GM20000 (cell line): ENCODE measurements at places on chromosomes 16 and 17.

GRCh38 chr17:57965521-57966160 is 10.4 kb upstream of the CUEDC1 start:
- no peak for DNase-seq

DNA sequence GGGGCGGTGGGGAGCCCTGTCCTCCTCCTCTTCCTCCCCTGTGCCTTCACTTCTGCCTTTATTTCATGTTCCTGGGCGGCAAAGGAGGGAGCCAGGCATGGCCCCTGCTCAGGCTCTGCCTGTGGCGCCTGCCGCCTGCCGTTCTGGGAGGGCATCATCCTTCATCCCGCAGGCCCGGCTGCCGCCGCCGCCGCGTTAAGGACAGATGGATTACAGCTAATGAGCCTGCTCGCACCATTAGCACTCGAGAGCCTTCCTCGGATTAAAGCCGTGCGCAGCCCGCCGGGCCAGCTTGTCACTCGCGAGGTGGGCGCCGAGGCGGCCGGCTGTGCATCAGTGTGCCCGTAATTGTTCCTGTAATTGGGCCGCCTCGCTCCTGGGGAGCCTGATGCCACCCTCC is 127.7 kb upstream of the GSE1 start:
- no peak for DNase-seq

- no peak for DNase-seq
Measured at GRCh38 chr17:19567216-19568015, 33.8 kb downstream of the SLC47A1 start.

GRCh38 chr17:64315032-64315490 is 52.0 kb upstream of the TEX2 start:
- no peak for DNase-seq

- DNase-seq = no peak
Measured at GRCh38 chr16:76835339-76835738, 355.7 kb upstream of the MON1B start.

- DNase-seq = no peak
Measured at GRCh38 chr16:51719376-51719775, 568.3 kb upstream of the SALL1 start.

- DNase-seq = no peak
Measured at GRCh38 chr16:56419740-56420548, 5.4 kb downstream of the AMFR start.

- DNase-seq = no peak
Measured at GRCh38 chr16:78368121-78369102, 269.0 kb downstream of the WWOX start.

GRCh38 chr16:17556276-17557052 is 85.7 kb upstream of the XYLT1 start:
- peak; percentile 41 for DNase-seq

DNA sequence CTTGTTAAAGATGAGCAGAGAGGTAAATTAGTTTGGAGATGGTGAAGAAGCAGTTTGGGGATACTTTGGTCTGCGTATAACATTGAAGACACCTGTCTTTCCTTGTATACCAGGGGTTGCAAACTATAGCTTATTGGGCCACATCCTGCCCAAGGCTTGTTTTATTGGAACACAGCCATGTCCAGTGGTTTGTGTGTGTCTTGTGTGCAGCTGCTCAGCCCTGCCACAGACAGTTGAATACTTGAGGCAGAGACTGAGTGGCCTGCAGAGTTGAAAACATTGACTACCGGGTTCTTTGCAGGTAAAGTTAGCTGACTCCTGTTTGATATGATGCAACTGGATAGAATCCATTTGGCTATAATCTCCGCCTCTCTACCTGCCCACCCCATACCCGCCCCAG is 224.4 kb downstream of the PRKCA start:
- DNase-seq = no peak

- DNase-seq = no peak
Measured at GRCh38 chr16:13909872-13910303, 10.1 kb upstream of the ERCC4 start.

DNA sequence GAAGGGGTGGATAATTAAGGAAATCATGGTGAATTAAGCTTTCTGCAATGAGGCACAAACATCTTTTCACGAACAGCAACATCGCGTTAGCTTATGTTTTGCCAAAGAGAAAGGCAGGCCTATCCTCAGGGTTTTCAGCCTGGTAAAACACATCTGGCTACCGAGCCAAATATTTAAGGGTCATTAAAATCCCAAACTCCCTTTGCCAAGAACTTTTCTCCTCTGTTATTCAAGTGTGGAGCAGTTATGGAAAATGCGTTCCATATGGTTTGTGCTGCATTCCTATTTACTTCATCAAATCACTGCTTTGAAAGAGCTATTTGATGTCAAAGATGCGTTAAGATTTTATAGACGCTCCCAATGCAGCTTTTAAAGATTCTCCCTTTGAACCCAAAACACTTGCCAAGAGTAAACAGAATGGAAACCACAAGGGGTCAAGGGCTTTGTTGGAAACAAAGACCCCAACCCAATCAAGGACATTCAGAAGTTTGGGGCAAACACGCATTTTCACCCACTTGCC is 308.3 kb upstream of the CDH5 start:
- DNase-seq = no peak

- DNase-seq = no peak
Measured at GRCh38 chr16:81567987-81568748, 123.6 kb downstream of the CMIP start.

DNA sequence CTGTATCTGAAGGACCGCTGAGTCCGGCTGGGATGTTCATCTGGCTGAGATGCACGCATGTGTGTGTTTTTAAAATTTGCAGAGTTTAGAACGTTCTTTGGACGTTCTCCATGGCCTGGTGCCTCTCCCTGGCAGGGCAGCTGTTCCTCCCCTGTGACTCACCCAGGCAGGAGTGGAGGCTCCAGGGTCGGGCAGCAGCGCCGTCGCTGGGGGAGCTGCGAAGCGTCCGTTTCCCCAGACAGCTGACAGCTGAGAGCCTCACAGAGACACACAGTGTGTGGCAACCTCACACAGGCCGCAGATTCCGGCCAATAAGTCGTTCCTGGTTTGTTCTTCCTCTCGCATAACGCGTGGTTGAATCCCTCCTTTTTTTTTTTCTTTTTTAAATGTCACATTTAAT is 80.6 kb downstream of the OR1D5 start:
- no peak for DNase-seq

GRCh38 chr16:75061669-75062068 is 54.9 kb downstream of the LDHD start:
- no peak for DNase-seq

DNA sequence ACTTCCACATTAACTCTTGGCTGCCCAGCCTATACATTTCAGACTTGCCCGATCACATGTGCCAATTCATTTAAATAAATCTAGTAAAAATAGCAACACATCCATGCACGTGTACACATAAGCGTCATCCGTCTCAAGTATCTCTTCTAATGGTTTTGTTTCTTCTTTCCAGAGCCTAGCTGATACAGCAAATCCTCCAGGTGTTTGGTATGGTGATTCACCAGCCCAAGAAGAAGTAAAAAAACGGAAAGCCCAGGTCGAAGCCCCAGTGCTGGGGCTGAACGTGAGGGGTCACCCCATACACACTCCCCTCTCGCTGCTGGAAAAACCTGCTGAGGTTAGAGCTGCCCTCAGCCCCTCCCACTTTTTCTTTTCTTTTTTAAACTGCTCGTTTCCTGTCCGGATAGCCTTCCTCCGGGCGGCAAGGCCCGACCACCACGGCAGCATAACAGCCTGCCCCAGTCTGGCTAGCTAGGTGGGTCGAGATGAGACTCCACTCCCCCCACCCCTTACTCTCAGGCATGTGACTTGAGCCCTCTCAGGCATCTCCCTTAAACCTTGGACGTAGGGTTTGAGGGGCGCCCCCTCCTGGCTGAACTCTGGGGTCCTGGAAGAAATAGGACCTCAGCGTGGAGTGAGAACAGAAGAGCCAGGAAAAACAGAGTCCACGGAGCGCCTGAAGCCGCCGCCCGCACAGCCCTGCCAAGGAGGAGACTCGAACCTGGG is 13.9 kb upstream of the OR1F1 start:
- peak; percentile 65 for DNase-seq

- no peak for DNase-seq
Measured at GRCh38 chr16:85604145-85604705, 8.9 kb upstream of the GSE1 start.

- DNase-seq = no peak
Measured at GRCh38 chr17:35001549-35001948, 21.2 kb downstream of the LIG3 start.

DNA sequence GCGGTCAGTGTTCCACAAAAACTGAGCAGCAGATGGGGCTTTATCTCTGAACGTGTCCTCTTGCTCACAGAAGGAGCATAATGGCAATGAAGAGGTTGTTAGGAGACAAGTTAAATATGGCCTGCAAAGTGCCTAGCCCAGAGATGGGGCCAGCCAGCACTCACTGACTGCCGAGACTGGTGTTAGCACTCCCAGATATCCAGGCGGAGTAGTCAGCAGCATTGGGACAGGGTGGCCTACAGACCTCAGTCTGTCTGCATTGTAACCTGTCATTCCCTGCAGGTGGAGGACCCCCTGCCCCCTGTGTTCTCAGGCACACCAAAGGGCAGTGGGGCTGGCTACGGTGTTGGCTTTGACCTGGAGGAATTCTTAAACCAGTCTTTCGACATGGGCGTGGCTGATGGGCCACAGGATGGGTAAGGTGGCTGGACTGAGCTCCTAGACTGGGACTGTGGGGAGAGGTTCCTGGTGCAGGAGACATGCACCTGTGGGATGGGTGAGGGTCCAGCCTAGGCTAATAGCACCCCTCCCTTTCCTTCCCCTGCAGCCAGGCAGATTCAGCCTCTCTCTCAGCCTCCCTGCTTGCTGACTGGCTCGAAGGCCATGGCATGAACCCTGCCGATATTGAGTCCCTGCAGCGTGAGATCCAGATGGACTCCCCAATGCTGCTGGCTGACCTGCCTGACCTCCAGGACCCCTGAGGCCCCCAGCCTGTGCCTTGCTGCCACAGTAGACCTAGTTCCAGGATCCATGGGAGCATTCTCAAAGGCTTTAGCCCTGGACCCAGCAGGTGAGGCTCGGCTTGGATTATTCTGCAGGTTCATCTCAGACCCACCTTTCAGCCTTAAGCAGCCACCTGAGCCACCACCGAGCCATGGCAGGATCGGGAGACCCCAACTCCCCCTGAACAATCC is 4.2 kb downstream of the MFAP4 start:
- DNase-seq = no peak

GRCh38 chr17:79657861-79658810 is 47.3 kb upstream of the RBFOX3 start:
- no peak for DNase-seq

- DNase-seq = no peak
Measured at GRCh38 chr17:9298776-9299295, 276.8 kb downstream of the STX8 start.

- no peak for DNase-seq
Measured at GRCh38 chr16:58859958-58860669, 126.0 kb upstream of the GOT2 start.

- no peak for DNase-seq
Measured at GRCh38 chr17:27329146-27329805, 35.4 kb downstream of the WSB1 start.

DNA sequence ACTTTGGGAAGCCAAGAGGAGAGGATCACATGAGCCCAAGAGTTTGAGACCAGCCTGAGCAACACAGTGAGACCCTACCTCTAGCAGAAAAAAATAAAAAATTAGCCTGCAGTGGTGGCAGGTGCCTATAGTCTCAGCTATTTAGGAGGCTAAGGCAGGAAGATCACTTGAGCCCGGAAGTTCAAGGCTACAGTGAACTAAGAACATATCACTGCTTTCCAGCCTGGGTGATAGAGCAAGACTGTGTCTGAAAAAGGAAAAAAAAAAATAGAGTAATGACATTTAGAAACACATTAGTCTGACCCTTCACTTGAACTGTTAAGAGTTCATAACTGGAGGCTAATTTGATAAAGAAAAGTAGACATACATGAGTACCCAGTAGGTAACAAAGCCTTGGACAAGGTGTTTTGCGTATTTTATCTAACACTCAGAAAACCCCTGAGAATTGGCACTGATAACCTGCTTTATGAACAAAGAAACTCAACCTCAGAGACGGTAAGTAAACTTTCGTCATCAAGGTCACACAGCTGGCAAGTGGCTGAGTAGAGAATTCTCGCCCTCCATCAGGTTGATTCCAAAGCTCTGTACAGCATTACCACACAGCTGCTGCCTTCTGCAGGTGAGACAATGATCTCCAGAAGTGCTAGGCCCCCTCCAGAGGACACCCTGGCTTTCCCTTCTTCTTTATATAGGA is 101.1 kb downstream of the SMG6 start:
- no peak for DNase-seq

- DNase-seq = peak; percentile 75
Measured at GRCh38 chr17:44376124-44376523, 12.5 kb upstream of the FAM171A2 start.

DNA sequence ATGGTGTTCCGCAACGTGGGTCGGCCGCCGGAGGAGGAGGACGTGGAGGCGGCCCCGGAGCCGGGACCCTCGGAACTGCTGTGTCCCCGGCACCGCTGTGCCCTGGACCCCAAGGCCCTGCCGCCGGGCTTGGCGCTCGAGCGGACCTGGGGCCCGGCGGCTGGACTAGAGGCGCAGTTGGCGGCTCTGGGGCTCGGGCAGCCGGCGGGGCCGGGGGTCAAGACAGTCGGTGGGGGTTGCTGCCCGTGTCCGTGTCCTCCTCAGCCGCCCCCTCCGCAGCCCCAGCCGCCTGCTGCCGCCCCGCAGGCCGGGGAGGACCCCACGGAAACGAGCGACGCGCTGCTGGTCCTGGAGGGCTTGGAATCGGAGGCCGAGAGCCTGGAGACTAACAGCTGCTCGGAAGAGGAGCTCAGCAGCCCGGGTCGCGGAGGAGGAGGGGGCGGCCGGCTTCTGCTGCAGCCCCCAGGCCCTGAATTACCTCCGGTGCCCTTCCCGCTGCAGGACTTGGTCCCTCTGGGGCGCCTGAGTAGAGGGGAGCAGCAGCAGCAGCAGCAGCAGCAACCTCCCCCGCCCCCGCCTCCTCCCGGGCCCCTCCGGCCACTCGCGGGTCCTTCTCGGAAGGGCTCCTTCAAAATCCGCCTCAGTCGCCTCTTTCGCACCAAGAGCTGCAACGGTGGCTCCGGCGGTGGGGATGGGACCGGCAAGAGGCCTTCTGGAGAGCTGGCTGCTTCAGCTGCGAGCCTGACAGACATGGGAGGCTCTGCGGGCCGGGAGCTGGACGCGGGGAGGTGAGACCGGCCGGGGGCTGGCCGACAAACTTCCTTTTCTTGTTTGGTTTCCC is 821 bp downstream of the SOCS7 start:
- DNase-seq = peak; percentile 38

GRCh38 chr17:22300177-22300576 is 607.9 kb downstream of the KCNJ18 start:
- DNase-seq = no peak
